Fibroblast of skin of left quadriceps (primary cell): ENCODE measurements at places on chromosomes 3 and 15.

- no peak for DNase-seq
Observed at GRCh38 chr3:46085421-46086082, 58.3 kb upstream of the XCR1 start.

DNA sequence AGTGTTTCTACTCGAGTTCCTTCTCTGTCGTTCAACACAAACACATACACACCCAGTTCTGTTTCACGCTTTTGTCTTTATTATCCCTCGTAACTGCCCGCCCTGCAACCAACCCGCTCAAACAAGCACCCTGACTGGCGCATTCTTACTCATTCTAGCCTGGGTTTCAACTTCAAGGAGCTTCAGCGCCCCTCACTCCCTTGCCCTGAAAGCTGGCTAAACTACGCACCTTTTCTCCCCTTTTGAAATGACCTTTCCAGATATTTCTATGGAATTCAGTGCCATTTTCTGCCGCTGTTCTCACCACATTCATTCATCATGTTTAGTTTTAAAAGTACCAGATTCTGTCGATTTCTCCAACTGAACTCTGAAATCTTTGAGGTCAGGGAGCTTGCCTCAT, 653 bp upstream of the MFSD1 start:
- no peak for DNase-seq

DNA sequence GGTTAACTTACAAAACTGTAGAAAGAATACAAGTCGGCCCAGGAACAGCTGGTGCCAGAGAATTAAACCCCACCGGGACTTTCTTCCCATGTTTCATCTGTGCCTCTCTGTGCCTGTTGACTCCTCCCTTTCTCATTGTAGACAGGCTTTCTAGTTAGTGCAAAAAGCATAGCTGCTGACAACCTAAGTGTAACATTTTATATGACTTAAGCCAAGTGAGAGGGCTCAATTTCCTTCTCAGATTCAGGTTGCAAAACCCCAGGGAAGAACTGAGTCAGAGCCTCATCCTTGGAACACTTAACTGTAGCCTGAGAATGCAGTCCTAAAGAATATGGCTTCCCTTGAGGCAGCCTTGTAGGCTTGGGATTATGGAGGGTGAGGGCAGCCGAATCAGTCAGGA, 302.5 kb upstream of the AZI2 start:
- peak; percentile 7 for DNase-seq

GRCh38 chr3:113963879-113964278, 16.1 kb downstream of the ZDHHC23 start:
- no peak for DNase-seq

DNA sequence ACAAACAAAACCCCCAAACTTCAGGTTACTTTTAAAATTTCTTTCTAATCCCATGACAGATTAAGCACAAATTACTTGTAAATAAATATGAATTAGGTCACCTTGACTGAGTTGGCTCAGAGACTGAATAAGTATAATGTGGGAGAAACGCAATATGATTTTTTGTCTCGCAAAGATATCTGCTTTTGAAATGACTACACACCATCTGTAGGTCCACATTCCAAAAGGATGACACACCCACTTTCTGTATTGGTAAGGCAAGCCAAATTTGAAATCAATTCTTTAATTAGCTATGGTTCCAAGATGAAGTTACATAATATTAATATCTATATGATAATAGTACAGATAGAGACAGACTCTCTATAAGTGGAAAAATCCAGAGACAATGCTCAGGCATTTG, 66.9 kb upstream of the CSPG5 start:
- no peak for DNase-seq

GRCh38 chr15:91864664-91865063, 11.2 kb downstream of the SLCO3A1 start:
- DNase-seq, result no peak

GRCh38 chr3:190024912-190025311, 95.8 kb downstream of the P3H2 start:
- no peak for DNase-seq

GRCh38 chr3:64595253-64595694, 92.5 kb downstream of the ADAMTS9 start:
- peak; percentile 93 for DNase-seq

GRCh38 chr3:78406396-78406795, 1361.4 kb downstream of the ROBO1 start:
- DNase-seq, result no peak

DNA sequence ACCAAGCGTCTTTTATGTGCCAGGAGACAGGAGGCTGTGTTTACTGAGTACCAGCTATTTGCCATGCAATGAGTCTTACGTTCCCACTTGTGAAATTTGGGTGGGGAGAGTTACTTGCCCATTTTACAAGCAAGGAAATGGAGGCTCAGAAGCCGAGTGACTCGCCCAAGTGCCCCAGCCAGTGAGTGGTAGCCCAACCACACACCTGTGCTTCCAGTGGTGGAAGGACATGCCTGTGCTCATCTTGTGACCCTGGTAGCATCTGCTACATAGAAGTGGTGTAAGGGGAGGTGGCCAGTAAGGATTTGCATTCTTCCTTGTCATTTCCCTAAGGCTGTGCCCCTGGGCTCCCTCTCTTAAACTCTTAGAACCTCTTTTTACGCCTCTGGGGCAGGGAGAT, 49.3 kb downstream of the FBLN2 start:
- DNase-seq, result no peak

GRCh38 chr3:29338377-29338776, 57.5 kb downstream of the RBMS3 start:
- no peak for DNase-seq

GRCh38 chr15:98402486-98402885, 245.9 kb upstream of the IGF1R start:
- DNase-seq, result no peak

- DNase-seq, result no peak
Observed at GRCh38 chr3:78086150-78086549, 1046.3 kb downstream of the ROBO2 start.

GRCh38 chr3:182716114-182716688, 77.1 kb upstream of the ATP11B start:
- DNase-seq, result no peak
